Naive thymus-derived CD8-positive, alpha-beta T cell (primary cell): ENCODE measurements at places on chromosomes 3 and 15.

DNA sequence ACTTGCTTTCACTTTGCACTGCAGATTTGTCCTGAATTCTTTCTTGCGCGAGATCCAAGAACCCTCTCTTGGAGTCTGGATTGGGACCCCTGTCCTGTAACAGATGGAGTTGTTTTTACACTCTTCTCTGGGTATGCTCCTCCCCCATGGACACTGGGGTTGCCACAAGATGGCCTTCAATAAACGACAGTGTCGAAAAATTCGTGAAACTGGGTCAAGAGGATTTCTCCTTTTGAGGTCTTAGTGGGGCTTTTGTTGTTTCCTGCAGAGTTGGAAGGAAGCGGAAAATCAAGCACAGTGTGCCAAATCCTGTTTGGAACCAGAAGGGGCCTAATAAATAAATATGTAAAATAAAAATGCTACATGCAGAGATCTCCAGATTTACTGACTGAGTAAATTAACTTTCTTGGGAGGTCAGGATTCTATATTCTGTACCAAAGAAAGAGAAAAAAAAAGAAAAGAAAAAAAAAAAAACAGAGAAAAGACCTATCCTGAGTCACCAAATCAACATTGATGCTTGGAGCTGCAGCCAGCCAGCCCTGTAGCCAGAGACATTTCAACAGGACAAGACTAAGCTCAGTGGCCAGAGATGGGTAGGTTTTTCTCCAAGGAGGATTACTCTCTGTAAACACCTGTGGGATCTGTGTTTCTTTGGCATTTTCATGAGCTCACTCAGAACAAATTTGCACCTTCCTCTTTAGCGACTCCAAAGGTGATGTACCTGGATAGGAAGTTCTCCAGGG, 24.8 kb downstream of the CCDC80 start:
- DNase-seq, result no peak

GRCh38 chr15:63904042-63904441, 70.3 kb upstream of the HERC1 start:
- DNase-seq, result no peak

DNA sequence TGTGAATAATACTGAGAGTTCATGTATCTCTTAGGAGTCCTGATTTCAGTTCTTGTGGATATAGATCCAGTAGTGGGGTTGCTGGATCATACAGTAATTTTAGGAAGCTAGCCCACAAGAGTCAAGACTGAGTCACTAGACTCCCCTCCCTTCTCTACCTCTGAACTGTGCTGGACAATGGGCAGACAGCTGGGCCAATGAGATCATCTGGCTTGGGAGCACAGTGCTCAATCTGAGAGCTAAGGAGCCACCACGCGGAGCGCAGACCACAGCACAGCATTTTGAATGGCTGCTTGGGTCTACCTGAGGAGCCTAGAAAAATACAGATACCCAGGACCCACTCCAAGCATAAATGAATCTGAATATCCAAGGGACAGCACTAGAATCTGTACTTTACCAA, 32.5 kb downstream of the WNT5A start:
- no peak for DNase-seq

- DNase-seq, result no peak
Observed at GRCh38 chr3:25589104-25589782, 75.5 kb downstream of the TOP2B start.

DNA sequence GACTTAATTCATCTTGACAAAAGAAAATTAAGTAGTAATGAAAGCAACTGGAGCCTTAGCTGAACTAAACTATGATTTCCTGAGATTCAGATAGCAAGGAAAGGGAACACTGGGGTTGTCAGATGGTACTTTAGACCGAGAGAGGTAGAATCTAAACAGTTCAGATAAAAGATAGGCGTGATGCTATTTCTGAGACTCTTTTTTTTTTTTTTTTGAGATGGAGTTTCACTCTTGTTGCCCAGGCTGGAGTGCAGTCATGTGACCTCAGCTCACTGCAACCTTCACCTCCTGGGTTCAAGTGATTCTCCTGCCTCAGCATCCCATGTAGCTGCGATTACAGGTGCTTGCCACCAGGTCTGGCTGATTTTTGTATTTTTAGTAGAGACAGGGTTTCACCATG, 279.9 kb upstream of the UMPS start:
- no peak for DNase-seq

DNA sequence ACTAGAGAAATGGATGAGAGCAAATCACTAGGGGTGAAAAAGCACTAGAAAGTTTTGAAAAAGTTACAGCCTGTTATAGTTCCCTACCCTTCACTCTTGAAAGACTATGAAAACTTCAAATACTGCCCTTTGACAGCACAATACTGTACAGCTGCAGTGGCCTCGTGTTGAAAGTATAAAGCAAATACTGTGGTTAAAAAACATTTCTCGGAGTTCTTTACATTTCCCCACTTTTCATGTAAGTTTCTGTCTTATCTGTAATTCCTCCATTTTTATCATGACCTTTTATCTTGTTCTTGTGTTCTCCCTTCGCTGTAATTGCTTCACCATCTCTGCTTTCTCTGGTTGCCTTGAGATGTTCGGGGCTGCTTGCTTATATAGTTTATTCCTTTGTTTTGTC, 423.8 kb upstream of the CFAP20DC start:
- DNase-seq, result no peak

GRCh38 chr3:119856695-119857094, 74.8 kb downstream of the NR1I2 start:
- no peak for DNase-seq

- DNase-seq, result no peak
Observed at GRCh38 chr3:111568911-111569310, 26.2 kb downstream of the ZBED2 start.

DNA sequence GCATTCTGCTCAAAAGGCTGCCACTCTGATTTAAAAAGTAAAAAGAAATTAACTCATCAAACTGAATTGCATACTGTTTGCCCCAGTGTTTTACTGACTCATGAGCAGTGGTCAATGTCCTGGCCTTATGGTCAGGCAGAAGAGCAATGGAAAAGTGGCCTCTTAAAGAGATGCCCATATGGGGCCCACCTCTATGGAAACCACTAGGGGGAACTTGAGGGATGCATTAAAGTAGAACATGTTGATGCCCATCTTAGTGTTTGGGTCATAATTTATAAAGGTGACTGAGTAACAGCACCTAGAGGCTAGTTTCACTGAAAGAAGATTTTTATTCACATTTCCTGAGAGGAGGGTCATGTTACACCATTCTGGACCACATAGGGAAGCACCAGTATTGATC, 66.5 kb upstream of the RNU6-1 start:
- no peak for DNase-seq

DNA sequence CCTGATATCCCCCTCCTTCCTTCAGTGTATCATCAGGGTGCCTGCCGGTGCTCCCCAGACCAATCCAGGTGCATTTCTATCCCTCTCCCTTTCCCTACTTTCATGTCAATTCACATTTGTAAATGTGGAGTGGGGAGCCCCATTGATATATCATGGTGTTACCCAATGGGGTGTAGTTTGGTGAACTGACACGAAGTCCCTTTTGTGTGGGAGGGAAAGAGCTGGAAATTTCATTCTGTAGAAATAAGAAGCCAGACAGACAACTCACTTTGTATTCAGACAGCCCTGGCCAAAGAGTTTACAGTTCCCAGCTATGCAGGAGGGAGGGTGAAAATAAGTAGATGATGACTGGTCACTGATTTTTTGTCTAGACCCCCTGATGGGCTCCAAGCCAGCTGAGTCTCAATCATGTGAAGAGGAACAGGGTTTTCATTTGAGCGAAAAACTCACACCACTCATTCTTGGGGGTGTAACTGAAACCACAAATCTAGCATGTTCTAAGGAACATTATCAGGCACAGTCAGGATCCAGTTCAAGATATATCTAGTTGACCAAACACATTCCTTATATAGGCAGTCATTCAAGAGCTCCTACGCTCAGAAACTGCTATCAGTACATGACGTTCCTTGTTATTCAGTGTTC, 58.9 kb downstream of the LMCD1 start:
- no peak for DNase-seq

GRCh38 chr15:71588746-71589145, 221.6 kb upstream of the NR2E3 start:
- no peak for DNase-seq

DNA sequence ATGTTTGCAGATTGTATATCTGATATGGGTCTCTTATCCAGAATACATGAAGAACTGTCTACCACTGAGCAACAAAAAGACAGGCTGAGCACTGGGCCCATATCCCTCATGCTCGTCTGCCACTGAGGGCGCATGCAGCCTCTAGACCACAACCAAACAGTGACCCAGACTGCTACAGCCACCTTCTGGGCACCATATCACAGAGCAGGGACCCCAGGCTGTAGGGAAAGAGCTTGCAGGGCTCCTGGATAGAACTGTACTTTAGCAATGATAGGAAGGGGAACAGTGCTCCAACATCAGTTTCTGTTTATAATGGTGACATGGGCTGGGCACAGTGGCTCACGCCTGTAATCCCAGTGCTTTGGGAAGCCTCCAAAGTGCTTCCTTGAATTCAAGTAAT, 40.2 kb upstream of the TMEM87A start:
- no peak for DNase-seq
